Umbilical cord (tissue), 2 donors: ENCODE measurements at places on chromosomes 6 and 20. TPM values are rescaled to one million over a fixed set of nuclear protein-coding genes. Genes with fewer than 3 reads are reported as not detected.

- no peak for DNase-seq
These were observed 96.8 kb upstream of the LY86 start for GRCh38 chr6:6491761-6492160.

GRCh38 chr20:61704661-61705060, 361.0 kb downstream of the TAF4 start:
- DNase-seq: no peak

The OLIG3 gene
- total RNA-seq: not detected

The ULBP1 gene
- 1.2 TPM for total RNA-seq

The C6orf58 gene
- total RNA-seq: not detected

The FBXO30 gene
- total RNA-seq: 28.4 TPM

GRCh38 chr6:31114970-31115849, 610 bp downstream of the PSORS1C1 start:
- DNase-seq: peak; percentile 72

The HRH3 gene
- total RNA-seq: not detected

DNA sequence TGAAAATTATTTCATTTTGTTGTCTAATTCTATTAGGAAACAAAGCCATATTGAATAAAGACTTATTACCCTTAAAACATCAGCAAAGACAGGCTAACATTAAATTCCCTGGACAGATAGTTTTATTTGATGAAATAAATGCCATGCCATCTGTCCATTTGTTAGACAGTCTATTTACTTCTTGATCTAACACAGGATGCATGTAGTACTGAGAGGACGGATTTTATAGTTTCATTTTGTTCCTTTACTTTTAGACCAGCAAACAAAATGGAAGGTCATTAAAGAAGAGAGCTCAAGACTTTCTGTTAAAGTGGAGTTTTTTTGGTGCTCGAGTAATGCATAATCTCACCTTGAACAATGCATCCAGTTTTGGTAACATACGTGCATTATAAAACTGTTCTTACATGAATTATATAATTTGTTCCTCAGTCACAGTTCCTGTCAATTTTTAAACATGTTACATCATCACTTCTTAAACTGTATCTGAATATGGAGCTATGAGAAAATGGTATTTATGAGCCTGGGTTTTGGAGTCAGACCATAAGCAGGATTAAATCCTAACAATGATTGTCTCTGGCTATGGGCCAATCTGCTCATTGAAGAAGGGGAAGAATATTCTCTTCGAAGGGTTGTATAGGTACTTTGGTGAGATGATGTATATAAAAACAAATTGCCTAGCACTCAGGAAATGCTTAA, 46.0 kb downstream of the RFX6 start:
- DNase-seq: no peak

DNA sequence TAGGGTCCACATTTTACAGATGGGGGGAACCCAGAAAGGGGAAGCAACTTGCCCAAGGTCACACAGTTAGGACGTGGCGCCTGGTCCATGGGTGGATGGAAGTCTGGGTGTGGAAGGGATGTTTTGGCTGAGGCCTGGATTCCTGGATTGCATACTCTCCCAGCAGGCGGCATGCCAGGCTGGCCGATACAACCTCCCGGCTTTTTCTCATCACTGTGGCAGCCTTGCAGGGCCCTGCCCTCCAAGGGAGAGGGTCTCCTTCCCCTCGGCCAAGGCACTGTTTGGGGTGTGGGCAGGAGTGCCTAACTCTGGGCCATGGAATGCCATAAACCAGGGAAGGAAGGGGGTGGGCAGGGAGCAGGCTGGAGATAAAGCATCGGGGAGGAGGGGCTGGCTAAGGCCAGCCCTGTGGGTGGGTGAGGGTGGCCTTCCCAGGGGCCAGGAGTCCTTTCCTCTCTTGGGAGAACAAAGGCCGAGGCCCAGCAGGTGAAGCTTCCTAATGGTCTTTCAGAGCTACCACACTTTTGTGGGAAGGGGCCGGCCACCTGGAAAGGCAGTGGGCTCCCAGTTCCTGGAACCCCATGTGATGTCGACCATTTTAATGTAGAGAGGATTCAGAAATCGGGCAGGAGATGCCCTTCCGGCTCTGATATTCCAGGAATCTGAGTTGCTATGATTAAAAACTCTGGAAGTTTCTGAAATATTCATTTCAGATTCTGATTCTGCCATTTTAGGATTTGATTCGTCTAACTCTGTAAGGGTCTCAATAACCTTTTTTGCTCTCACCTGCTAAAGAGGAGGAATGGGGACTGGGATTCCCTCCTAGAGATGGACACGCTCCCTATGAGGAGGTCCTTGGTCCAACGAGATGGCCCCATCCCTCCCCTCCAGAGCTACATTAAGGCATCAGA, 4.2 kb downstream of the FOXS1 start:
- DNase-seq: no peak

The ADGRB3 gene
- total RNA-seq: 5.1 TPM

GRCh38 chr6:16482702-16483314, 244.4 kb downstream of the GMPR start:
- DNase-seq: no peak

- DNase-seq: no peak
These were observed 57.0 kb downstream of the RNF144B start for GRCh38 chr6:18444111-18444510.

GRCh38 chr20:42134265-42135098, 516.3 kb upstream of the CHD6 start:
- no peak for DNase-seq

DNA sequence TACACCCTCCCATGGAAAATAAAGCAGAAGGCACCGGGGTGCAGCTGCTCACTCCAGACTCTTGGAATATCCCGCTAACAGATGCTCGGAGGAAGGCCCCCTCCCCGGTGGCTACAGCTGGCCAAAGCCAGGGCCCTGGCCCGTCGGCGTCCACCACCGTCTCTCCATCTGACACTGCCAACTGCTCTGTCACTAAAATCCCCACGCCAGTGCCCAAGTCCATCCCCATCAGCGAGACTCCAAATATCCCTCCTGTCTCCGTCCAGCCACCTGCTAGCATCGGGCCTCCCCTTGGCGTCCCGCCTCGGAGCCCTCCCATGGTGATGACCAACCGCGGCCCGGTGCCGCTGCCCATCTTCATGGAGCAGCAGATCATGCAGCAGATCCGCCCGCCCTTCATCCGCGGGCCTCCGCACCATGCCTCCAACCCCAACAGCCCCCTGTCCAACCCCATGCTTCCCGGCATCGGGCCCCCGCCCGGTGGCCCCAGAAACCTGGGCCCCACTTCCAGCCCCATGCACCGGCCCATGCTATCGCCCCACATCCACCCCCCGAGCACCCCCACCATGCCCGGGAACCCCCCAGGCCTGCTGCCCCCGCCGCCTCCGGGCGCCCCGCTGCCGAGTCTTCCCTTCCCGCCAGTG, 143.9 kb downstream of the SOBP start:
- no peak for DNase-seq

The RNF8 gene
- total RNA-seq: 19.7 TPM

DNA sequence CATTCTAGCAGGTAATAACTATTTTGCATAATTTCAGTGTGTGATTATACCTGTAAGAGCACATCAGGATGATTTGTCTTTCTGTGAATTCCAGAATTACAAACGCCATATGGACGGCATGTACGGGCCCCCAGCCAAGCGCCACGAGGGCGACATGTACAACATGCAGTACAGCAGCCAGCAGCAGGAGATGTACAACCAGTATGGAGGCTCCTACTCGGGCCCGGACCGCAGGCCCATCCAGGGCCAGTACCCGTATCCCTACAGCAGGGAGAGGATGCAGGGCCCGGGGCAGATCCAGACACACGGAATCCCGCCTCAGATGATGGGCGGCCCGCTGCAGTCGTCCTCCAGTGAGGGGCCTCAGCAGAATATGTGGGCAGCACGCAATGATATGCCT, 122.7 kb downstream of the TMEM242 start:
- no peak for DNase-seq

- DNase-seq: no peak
These were observed 31.4 kb downstream of the RIN2 start for GRCh38 chr20:19789446-19789845.

The AURKA gene
- 12.3 TPM for total RNA-seq

The FAM83C gene
- total RNA-seq: 0.72 TPM

DNA sequence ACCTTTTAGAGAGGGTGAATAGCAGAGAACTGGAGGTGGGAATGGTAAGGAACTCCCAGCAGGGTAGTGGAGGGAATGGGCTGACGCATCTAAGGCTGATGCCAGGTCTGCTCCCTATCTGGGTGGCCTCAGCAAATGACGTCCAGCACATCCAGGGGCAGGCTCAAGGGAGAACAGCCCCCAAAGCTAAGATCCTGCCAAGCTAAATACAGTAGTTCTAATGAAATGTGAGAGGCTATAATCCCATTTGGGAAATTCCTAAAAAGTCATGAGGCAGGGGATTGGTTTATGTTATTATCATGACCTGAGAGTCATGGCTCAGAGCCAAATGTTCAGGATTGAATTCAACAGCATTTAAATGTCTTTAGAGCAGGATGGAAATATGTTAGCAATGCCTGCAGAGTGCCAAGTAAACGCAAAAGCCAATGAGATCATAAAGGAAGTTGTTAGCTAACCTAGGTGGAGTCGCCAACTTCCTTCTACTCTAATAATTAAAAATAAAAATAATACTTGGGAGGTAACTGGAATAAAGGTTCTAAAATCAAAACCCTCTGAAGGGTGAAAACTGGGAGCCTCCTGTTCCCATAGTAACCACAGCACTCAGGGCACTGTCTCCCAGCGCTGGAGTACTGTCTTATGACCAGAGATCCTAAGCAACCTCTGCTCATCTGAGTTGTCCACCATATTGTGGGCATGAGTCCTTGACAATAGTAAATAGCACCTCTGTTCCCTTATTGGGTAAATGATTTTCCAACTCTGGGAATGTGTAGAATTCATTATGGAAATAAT, 34.8 kb downstream of the IYD start:
- DNase-seq: peak; percentile 95

DNA sequence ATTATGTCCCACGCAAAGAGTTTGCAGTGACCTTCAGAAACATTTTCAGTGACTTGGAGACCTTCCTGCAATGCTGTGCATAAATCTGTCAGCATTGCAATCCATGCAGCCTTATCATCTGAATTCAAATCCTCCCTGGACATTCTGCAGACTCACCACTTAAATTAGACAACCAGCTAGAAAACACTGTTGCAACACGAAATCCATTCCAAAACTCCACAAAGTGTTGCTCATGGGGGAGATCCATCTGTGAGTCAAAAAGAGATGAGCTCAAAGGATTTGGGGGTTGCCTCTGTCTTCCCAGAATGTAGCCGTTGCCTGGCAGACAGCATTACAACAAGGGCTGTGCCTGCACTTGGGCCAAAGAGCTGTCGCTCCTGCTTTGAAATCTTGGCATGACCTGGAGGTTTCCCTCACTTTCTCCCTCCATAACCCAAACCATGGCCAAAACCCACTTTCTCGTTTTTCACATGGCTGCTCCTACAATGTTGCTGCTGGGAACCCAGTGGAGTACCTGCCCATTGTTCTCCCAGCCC, 163.5 kb upstream of the CDYL start:
- peak; percentile 98 for DNase-seq

The ADTRP gene
- total RNA-seq: 2.2 TPM

DNA sequence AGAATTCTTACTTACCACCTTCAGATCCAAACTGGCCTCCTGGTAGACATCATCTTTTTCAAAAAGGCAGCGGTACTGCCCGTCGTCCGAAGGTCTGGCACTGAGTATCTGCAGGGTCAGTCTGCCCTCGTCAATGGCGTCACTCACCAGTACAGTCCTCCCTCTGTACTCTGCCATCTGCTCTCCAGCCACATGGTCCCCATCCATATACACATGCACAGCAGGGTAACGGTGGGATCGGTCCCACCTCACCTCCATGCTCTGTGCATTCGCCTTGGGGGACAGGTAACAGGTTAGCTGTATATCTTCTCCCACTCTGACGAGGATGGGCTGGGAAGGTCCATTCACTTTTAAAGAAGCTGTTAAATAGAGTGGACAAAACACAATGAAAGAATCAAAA, 11.0 kb downstream of the BTNL2 start:
- DNase-seq: no peak

GRCh38 chr6:42938987-42939809, 9.9 kb downstream of the CNPY3 start:
- no peak for DNase-seq

The NKAPL gene
- total RNA-seq: 1.9 TPM

The ZBTB46 gene
- 1.7 TPM for total RNA-seq

The OR2B2 gene
- not detected for total RNA-seq

- DNase-seq: no peak
These were observed 86.8 kb downstream of the PLCB1 start for GRCh38 chr20:8218861-8219260.

- no peak for DNase-seq
These were observed 7.5 kb upstream of the TNXB start for GRCh38 chr6:32116674-32117073.

The OR2B6 gene
- not detected for total RNA-seq

DNA sequence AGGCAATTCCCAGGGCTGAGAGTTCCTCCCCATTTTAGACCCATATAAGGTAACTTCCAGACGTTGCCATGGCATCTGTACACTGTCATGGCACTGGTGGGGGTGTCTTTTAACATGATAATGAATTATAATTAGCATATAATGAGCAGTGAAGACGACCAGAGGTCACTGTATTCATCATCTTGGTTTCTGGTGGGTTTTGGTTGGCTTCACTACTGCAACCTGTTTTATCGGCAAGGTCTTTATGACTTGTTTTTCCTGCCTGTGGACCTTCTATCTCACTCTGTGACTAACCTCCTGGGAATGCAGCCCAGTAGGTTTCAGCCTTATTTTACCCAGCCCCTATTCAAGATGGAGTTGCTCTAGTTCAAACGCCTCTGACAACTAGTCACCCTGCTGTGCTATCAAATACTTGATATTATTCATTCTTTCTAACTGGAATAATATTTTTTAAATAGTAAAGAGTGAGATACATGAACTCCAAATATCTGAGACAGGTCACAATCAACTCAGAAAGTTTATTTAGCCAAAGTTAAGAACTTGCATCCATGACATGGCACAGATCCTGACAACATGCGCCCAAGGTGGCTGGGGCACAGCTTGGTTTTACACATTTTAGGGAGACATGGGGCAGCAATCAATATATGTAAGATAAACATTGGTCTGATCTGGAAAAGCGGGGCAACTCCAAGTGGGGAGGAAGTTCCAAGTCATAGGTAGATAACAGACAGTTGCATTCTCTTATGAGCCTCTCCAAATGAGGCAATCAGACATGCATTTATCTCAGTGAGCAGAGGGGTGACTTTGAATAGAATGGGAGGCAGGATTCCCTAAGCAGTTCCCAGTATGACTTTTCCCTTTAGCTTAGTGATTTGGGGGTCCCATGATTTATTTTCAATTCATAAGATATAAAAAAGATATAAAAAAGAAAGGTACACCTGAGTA, 1.2 kb upstream of the UFL1 start:
- DNase-seq: peak; percentile 55

- DNase-seq: no peak
These were observed 225.7 kb downstream of the UST start for GRCh38 chr6:148972481-148972880.

DNA sequence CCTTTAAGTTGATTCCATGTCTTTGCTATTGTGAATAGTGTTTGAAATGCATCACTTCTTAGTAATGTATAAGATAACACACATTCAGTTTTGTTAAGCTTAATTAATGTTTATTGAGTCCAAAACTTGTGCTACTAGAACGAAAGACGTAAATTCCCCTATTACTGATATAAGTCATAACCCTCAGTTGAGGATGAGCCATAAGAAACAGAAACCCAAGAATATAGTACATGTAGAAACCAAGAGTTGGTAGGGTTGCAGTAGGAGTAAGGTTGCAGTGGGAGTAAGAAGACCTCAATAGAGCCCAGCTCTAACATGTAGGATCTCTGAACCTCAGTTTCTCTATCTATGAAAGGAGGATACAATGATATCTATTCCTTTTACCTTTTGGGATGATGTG, 19.3 kb downstream of the CITED2 start:
- no peak for DNase-seq

GRCh38 chr6:10276106-10276505, 138.8 kb downstream of the TFAP2A start:
- DNase-seq: no peak

The RBPJL gene
- not detected for total RNA-seq
